ENCODE measurements at places on chromosomes 6 and 20. TPM values are rescaled to one million over a fixed set of nuclear protein-coding genes. Genes with fewer than 3 reads are reported as not detected.

The UNC5CL gene
- total RNA-seq = not detected

DNA sequence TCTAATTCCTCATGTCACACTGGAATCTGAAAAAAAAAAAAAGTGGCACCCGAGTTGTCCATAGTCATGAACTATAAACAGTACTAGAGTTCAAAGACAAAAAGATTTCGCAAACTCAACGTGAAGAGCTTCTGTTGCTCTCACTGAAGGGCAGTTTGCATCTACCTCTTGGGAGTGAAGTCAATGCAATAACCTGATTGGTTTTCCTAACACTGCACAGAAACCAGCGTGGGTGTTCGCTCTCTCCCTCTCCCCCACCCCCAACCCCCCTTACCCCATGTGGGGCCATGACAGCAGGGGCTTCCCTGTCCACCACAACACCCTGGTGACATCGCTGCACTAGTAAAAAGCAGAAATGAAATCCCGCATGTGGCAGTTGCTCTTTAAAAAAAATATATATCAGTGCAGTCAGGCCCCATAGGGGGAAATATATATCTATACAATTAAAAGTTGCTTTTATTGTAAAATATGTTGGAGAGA lies 66.9 kb downstream of the GMPR start:
- DNase-seq = no peak

- no peak for DNase-seq
Observed at GRCh38 chr20:47079047-47079446, 184.4 kb downstream of the EYA2 start.

DNA sequence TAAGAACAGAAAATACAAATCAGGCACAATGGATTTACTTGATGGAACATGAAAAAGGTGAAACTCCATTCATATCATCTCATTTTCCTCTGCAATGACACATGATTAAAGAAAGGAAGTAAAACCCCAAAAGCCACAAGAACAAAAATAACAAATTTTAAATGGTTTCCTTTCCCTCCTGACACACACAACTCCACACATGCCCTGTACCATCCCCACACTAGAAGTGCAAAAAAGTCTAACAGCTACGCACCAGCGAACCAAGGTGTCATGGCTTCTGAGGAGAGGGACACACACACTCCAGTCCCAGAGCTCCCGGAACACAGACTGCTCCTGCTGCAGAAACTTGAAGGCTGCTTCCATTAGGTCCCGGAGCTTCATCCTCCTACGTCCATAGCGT lies 25.3 kb downstream of the MDN1 start:
- no peak for DNase-seq

DNA sequence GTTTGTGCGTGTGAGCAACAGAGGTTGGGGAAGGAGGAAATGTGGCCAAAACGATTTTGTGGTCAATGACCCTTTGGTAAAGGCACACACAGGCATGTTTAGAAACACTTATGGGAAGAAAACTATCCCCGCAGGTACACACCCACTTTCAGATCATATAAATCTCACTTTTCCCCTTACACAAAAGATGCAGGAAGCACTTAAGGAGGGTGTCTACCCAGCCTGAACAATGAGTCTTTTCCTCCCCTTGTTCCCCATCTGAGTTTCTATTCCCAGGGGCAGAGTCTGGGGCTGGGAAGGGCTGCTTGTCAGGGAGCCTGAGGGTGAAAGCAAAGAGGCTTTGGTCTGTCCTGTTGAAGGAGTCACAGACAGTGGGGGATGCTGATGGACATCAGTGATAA lies 193.2 kb upstream of the SALL4 start:
- no peak for DNase-seq

The OPN5 gene
- 0.06 TPM for total RNA-seq

The KCNQ5 gene
- 4.4 TPM for total RNA-seq

DNA sequence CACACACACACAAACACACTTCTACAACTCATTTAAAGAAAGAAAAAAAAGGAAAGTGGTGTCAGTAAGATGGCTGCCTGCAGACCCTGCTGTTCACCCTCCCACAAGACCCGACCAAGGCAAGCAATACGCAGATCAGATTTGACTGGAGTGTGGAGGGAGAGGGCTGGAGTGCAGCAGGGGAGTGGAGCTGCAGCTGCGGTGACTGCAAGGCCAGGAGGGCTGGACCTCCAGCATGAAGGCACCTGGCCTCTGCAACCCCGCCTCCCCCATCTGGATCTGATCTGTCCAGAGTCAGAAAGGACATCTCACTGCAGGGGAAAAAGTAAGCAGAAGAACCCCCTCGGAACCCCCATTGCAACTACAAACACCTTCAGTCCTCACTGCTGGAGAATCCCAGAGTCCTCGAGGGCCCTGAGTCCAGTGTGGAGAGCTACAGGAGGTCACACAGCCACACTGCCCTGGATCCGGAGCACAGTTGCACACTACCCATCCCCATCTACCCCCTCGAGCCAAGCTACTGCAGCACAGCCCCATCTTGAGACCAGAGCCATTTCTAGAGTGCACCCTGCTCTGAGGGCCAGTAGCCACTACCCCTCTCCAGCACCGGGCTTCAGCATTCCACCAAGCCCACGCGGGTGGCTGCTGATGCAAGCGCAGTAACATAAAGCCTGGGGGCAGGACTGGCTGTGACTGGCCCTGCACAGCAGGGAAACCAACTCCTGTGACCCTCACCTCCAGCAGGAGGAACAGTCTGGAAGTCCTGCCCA lies 41.9 kb upstream of the SRSF6 start:
- no peak for DNase-seq

DNA sequence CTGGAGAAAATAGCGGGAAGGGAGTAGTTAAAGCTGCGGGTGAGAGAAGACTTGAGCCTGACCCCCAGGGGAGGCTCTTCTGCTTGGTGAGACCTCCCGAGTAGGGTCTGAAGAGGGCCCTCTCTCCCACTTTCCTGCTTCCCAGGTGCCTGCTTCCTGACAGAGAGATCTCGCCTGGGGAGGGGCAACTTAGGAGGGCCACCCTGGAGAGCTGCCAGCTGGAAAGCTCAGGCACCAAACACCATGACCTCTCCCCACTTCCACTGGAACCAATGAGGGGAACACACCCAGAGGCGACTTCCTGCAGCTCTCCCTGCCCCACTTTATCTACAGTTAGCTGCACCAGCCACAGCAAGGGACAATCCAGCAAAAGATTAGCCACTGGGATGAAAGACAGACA lies 208.0 kb downstream of the TBXT start:
- DNase-seq = no peak

DNA sequence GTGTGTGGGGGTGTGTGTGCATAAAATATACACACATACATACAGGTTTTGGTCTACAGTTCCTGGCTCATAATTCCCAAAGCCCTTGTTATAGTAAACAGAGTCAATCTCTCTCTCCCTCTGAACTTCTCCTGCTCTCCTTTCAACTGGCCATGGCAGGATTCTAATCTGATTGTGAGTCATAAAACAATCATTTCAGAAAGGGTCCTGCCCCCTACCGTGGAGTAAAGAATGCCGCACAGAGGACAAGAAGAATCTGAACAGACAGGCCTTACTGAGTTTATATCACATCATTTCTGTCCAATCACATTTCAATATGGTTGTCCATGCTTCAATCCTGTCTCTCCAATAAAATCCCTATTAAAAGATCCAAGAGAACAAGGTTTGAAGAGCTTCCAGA lies 416.9 kb downstream of the FRK start:
- peak; percentile 17 for DNase-seq

The CST8 gene
- not detected for total RNA-seq

The OOEP gene
- total RNA-seq = not detected

The RHAG gene
- total RNA-seq = not detected

DNA sequence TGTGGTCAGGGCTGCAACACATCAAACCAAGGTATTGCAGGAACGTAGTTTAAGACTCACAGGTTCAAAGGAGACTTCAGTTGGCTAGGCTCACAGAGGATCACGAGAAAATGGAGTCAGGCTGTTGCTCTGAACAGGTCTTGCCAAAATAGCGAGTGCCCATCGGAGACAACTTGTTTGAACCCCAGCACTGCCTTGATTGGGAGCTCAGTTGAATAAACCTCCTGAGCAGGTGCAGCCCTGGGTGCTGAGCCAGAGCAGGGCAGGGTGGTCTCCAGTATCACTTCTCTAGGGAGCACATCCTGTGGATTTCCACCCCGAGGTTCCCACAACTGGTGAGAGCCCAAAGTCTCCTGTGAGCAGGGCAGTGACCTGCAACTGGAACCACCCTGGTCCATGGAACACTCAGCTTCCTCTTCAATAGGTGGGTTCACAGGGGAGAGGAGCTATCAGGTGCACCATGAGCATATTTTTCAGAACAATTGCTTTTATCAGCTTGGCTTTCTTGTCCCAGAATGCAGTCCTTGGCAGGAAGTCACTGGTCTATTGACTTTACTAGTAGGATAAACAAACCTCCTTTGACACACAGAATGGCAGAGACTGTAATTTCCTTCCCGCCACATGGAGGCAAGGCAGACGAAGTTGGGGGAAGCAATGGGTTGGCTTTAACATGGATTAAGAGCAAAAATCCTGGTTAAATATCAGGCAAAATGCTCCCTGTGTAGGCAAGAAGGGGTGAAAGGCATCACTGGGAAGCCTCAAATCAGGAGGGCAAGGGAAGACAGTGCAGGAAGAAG lies 267.7 kb upstream of the FOXQ1 start:
- no peak for DNase-seq

GRCh38 chr20:45917790-45918141 lies 5.8 kb upstream of the PLTP start:
- DNase-seq = no peak

DNA sequence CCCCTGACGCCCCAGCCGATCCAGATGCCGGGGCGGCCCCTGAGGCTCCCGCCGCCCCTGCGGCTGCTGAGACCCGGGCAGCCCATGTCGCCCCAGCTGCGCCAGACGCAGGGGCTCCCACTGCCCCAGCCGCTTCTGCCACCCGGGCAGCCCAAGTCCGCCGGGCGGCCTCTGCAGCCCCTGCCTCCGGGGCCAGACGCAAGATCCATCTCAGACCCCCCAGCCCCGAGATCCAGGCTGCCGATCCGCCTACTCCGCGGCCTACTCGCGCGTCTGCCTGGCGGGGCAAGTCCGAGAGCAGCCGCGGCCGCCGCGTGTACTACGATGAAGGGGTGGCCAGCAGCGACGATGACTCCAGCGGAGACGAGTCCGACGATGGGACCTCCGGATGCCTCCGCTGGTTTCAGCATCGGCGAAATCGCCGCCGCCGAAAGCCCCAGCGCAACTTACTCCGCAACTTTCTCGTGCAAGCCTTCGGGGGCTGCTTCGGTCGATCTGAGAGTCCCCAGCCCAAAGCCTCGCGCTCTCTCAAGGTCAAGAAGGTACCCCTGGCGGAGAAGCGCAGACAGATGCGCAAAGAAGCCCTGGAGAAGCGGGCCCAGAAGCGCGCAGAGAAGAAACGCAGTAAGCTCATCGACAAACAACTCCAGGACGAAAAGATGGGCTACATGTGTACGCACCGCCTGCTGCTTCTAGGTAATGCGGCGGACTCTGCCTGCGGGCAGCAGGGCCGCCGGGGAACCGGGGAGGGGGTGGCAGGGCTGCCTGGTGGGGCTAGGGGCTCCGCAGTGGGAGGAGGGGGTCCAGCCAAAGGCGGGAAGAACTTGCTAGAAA lies 2.3 kb downstream of the GNAS start:
- DNase-seq = no peak

GRCh38 chr6:7628909-7629308 lies 38.9 kb downstream of the SNRNP48 start:
- DNase-seq = no peak

The ULBP1 gene
- total RNA-seq = 1.6 TPM

The BCAS1 gene
- total RNA-seq = not detected

DNA sequence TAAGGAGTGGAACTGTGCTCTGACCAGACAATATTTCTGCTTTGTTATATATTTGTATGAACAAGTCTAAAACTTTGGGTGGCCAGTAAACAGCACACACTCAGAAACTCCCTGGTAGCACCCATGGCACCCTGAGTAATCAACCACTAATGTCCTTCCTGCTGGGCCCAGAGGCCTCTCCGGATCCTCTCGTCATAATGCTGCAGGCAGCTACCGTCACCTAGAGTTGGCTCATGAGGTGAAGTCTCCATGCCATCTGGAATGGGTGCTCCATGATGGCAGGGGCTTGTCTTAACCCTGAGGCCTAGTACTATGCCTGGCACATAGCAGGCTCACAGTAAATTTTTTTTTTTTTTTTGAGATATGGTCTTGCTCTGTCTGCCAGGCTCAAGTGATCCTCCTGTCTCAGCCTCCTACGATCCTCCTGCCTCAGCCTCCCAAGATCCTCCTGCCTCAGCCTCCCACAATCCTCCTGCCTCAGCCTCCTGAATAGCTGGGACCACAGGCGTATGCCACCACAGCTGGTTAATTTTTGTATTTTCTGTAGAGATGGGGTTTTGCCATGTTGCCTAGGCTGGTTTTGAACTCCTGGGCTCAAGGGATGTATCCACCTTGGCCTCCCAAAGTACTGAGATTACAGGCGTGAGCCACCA lies 3.0 kb upstream of the SDCBP2 start:
- no peak for DNase-seq

The ZGPAT gene
- total RNA-seq = 18.7 TPM

The RFX6 gene
- not detected for total RNA-seq

GRCh38 chr20:44646023-44646640 lies 5.4 kb downstream of the ADA start:
- DNase-seq = peak; percentile 41

- DNase-seq = no peak
Observed at GRCh38 chr20:58945965-58946631, 35.0 kb upstream of the NELFCD start.

DNA sequence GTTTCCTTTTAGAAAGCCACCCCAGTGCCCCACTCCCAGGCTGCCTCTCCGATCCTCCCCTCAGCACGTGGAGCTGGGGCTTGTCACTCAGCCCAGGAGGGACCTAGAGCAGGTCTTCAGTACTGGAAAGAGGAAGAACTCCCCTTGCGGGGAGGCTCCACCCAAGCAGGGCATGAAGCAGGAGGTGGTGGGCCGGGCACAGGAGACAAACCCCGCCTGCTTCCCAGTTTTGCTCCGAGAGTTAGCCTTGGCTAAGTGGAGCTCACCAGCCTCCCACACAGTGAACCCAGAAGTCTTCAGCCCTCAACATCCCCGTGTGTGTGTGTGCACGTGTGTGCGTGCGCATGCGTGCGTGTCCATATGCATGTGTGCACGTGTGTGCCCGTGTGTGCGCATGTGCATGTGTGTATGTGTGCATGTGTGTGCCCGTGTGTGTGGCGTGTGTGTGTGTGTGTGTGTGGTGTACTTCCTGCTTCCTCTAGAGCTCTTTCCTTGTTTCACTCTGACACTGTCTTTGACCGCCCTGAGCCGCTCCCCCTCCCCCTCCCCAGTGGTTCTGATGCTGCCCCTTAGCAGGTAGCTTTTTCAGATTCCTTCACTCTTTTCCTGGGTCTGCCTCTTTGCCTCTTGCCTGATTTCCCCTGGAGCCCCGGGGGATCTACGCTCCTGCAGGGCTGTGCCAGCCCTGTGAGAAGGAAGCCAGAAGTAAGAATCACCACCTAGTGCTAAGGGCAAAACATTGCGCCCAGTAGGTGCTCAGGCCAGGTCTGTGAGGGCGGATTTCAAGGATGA lies 239.8 kb downstream of the CDC5L start:
- DNase-seq = no peak

All from Daoy (cell line).